Cortex of kidney (tissue), 1 donor: ENCODE measurements at places on chromosomes 2 and 18.

DNA sequence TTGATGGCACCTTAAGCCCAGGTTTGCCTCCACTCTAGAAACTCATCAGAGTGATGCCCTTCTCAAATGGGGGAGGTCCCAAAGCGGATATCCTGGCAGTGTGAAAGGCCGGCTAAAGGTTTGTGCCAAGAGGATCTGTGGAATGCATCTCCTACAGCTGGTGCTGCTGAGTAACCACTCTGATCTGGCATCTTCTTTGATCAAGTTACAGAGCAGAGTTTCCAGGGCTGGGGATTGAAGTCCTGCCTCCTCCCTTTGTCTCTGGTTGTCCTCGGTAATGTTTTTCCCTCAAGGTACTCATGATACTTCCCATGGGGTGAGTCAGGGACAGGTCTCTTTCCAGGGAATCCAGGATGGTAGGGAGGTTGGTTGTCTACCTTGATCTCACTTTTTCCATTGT, 24.6 kb downstream of the PRKRA start:
- DNase-seq, result no peak

DNA sequence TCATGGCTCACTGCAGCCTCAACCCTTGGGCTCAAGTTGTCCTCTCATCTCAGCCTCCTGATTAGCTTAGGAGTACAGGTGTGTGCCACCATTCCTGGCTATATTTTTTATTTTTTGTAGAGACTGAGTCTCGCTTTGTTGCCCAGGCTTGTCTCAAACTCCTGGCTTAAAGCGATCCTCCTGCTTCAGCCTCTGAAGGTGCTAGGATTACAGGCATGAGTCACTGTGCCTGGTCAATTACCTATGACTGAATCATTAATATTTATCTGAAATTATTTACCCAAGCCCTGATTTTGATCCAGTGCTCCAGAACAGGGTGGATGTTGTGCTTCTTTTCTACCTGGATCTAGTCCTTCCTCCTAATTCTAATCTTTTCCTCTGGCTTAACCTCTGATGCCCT, 87.8 kb downstream of the MAP2 start:
- no peak for DNase-seq

DNA sequence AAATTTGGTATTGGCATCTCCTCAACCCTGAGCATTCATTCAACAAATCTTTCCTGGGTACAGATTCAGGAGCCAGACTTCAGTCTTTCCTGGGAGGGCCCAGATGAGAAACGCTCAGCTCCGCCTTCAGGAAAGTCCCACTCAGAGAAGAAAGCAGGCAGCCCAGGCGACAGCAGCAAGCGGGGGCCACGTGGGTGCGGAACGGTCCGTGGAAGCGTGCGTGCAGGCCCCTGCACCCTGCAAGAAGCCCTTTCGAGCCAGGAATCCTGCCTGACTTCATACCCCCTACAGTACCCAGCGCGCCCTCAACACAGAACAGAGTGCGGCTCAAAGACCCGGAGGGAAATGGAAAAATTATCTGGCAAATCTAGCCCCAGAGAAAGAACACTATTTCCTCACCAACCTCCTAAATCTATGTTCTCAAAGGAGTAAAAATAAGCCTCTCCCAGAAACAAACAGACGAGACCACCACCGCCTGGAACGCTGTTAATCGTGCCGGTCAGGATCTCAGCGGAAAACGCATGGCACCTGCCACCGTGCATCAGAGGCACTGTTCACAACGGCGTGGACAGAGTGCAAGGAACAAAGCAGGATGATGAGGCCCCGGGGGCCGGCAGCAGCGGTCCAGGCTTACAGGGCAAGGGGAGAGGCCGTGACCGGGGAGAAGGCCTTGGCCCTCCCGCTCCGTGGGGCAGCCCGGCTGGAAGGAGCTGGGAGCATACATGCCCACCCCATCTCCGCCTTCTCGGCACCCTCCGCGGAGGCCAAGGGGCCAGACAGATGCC, 318.3 kb downstream of the EIPR1 start:
- DNase-seq, result no peak

GRCh38 chr2:84526562-84526961, 10.3 kb downstream of the DNAH6 start:
- DNase-seq, result no peak

- no peak for DNase-seq
Observed at GRCh38 chr2:181178130-181178529, 197.7 kb downstream of the UBE2E3 start.

DNA sequence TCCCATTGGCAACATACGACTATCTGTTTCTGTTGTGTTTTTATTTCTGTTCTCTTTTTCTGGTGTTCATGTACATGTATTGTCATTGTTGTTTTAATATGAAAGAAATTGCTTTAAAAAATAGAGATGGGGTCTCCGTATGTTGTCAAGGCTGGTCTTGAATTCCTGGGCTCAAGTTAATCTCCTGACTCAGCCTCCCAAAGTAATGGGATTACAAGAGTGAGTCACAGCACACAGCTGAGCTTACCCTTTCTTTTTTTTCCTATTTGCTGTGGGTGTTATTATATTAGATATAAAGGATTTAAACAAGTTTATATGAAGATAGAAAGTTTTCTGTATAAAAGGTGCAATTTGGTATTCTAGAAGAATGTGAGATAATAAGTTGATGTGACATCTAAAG, 554.6 kb downstream of the DSC3 start:
- no peak for DNase-seq

- no peak for DNase-seq
Observed at GRCh38 chr2:42965196-42965595, 172.8 kb upstream of the HAAO start.

- no peak for DNase-seq
Observed at GRCh38 chr2:156459720-156460119, 23.5 kb downstream of the GPD2 start.

DNA sequence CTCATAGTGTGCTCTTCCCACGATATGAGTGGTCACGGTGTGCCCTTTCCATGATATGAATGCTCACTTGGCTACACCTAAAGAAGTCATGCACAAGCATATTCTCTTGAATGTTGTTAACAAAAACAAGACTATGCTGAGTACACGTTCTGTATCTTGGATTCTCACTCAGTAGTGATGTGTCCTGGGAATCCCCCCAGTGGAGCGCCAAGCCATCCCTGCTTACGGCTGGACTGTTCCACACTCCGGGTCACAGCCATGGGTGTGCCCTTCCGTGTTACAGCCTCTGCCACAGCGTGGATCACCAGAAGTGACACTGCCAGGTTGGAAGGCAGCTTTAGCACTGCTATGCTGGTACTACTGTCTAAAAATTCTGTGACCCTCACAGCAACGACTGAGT, 59.1 kb downstream of the TPO start:
- no peak for DNase-seq

DNA sequence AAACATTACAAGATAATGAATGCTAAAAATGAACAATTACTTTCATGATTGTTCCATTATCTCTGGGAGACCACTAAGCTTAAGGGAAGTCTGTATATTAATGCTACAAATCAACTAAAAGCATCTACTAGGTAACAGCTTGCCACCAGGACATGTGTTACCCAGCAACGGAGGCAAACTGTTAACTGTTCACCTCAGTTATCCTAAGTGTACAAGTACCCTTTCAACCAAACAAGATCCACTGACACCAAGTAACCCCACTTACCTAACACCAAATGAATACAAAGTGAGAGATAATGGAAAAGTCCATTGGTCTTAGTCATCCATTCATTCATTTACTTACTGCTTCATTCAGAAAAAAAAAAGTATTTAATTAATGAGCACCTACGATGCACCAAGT, 54.7 kb upstream of the KIDINS220 start:
- DNase-seq, result no peak

- no peak for DNase-seq
Observed at GRCh38 chr2:75525434-75526310, 35.1 kb downstream of the EVA1A start.

DNA sequence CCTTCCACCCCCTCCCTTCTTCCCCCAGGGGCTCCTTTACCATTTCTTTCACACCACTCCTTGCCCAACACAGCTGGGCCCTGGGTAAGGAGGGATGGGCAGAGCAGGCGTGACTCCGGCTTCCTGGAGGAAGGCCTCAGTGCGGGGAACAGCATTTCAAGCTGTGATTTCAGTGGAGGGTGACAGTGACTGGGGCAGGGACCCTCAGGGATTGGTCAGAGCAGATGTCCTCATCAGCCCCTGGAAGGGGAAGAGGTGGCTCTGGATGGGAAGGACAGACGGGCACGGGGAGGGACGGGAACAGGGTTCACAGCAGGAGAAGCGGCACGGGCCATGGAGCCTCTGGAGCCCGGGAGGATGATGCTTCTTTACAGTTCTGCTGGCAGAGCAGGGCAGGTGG, 130.8 kb upstream of the TWIST2 start:
- DNase-seq, result no peak

DNA sequence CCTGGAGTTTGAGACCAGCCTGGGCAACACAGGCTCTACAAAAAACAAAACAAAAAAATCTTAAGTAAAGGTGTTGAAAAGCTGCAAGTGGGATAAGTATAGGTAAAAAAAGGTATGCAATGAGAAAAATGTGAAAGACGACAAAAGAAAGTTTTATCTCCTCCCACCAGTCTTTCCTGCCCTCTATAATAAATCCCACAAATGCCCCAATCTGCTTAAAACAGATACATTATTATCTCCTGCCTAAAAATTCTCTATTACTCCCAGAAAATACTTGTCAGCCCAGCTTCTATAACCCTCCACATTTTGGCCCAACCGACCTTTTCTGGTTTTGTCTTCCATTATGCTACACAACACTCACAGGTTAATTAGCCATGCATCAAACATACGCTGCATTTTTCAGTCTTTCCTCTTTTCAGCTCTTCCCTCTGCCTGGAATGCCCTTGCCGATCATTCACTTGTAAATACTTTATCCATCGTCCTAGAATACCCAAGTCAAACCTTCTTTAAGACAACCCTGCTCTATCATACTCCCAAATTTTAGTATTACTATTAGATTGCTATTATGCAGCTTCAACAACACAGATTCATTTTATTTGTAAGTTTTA, 10.8 kb downstream of the ASXL2 start:
- DNase-seq, result no peak

DNA sequence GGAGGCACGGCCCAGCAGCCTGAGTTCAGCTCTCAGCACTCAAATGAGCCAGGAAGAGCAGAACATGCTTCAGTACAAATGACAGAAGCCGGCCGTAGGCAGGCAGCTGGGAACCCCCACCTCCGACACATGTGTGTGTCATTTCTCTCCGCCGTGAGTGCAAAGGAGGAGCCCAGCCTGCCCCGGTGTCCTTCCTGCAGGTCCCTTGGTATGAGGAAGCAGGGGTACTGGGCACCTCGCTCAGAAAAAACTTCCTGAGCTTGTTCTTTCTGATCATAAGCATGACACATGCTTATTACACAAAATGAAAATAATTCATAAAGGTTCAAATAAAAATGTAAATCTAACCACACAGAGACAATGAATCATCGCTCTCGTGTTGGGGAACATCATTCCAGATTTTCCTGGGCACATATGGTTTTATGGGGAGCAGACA, 35.3 kb downstream of the KCNF1 start:
- no peak for DNase-seq
